ENCODE measurements at places on chromosomes 3 and 15. TPM values are rescaled to one million over a fixed set of nuclear protein-coding genes. Genes with fewer than 3 reads are reported as not detected.

Gene LRRIQ4
- total RNA-seq, result not detected

Gene MST1
- total RNA-seq, result 1.8 TPM

Gene LAMB2
- 689 TPM for total RNA-seq

Gene MELTF
- 0.60 TPM for total RNA-seq

Gene SLC9C1
- 0.11 TPM for total RNA-seq

Gene THPO
- total RNA-seq, result under 0.01 TPM

Gene AHSG
- 0.09 TPM for total RNA-seq

Gene TFDP2
- 11.3 TPM for total RNA-seq

Gene NEDD4
- total RNA-seq, result 32.7 TPM

Gene A4GNT
- total RNA-seq, result not detected

Gene CD80
- not detected for total RNA-seq

Gene CMTM8
- total RNA-seq, result 2.2 TPM

Gene PBRM1
- total RNA-seq, result 47.9 TPM

Gene PSTPIP1
- not detected for total RNA-seq

Gene TGM4
- not detected for total RNA-seq

Gene CACNA2D3
- total RNA-seq, result not detected

Gene ITGA11
- total RNA-seq, result 13.9 TPM

Gene COL7A1
- total RNA-seq, result 0.09 TPM

Gene GPR160
- total RNA-seq, result 1.2 TPM

Gene TRIM71
- not detected for total RNA-seq

Gene TGM5
- not detected for total RNA-seq

Gene LRRN1
- not detected for total RNA-seq

Gene PCBP4
- 13.1 TPM for total RNA-seq

Gene COMMD4
- 86.0 TPM for total RNA-seq

Gene P3H2
- total RNA-seq, result 15.8 TPM

Gene VIPR1
- 0.09 TPM for total RNA-seq

Gene SPATA12
- 0.52 TPM for total RNA-seq

Gene HMCES
- 23.7 TPM for total RNA-seq

Gene TMEM207
- total RNA-seq, result not detected

Gene PROS1
- 17.3 TPM for total RNA-seq

Gene YEATS2
- 28.6 TPM for total RNA-seq

Gene HHLA2
- not detected for total RNA-seq

Gene KBTBD8
- total RNA-seq, result 1.9 TPM

Gene ARIH1
- 33.3 TPM for total RNA-seq

Gene GP9
- total RNA-seq, result 0.11 TPM

Gene SGO1
- total RNA-seq, result 1.2 TPM

Gene MUC20
- 0.34 TPM for total RNA-seq

Gene CCR9
- total RNA-seq, result not detected

Gene RARRES1
- 0.98 TPM for total RNA-seq

Gene TMC3
- not detected for total RNA-seq

Gene ZIC1
- total RNA-seq, result not detected

Gene CPN2
- not detected for total RNA-seq

Gene ERICH6
- 0.09 TPM for total RNA-seq

Gene ASB14
- total RNA-seq, result not detected

Gene NOP10
- 119 TPM for total RNA-seq

Gene RTP4
- total RNA-seq, result 2.1 TPM

Gene TERC
- total RNA-seq, result 47.0 TPM

Gene GRAMD2A
- total RNA-seq, result under 0.01 TPM

Gene PRTG
- total RNA-seq, result 2.6 TPM

Gene ITPKA
- 0.11 TPM for total RNA-seq

Gene HESX1
- 0.60 TPM for total RNA-seq

Gene WDR93
- total RNA-seq, result not detected

Gene DNASE1L3
- total RNA-seq, result 1.7 TPM

Gene PRSS50
- total RNA-seq, result not detected

Gene RSL24D1
- total RNA-seq, result 67.9 TPM

Gene CHMP2B
- 17.4 TPM for total RNA-seq

Gene MKRN3
- total RNA-seq, result 0.65 TPM

Gene KIF9
- 10.3 TPM for total RNA-seq
